ENCODE measurements at places on chromosomes 6 and 20.

DNA sequence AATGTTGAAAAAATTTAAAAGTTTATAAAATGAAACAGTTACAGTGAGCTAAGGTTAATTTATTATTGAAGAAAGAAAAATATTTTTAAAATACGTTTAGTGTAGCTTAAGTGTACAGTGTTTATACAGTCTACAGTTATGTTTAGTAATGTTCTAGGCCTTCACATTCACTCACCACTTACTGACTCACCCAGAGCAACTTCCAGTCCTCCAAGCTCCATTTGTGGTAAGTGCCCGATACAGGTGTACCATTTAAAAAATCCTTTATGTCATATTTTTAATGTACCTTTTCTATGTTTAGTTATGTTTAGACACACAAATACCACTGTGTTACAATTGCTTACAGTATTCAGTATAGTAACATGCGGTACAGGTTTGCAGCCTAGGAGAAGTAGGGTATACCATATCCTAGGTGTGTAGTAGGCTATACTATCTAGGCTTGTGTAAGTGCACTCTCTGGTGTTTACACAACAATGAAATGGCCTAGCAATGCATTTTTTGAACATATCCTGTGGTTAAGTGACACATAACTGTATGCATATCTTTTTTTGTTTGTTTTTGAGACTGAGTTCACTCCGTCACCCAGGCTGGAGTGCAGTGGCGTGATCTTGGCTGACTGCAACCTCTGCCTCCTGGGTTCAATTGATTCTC is 26.3 kb downstream of the FLRT3 start:
- no peak for DNase-seq

DNA sequence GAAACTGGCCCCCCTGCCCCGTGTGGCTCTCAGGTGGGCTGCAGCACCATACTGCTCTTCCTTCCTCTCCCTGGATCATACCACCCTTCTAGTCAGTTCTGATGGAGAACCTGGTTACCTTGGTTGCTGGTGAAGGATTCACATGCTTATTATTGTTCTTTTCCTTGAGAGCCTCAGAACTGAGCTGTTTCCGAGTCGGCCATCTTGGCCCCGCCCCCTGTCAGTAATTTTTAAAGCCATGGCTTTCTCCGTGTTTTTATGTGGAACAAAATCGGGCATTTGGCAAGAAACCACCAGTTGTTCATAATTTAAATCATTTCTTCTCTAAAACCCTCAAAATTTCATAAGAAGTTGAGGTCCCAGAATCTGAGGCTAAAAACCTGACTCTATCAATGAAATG is 493.8 kb downstream of the NKAIN2 start:
- peak; percentile 2 for DNase-seq

DNA sequence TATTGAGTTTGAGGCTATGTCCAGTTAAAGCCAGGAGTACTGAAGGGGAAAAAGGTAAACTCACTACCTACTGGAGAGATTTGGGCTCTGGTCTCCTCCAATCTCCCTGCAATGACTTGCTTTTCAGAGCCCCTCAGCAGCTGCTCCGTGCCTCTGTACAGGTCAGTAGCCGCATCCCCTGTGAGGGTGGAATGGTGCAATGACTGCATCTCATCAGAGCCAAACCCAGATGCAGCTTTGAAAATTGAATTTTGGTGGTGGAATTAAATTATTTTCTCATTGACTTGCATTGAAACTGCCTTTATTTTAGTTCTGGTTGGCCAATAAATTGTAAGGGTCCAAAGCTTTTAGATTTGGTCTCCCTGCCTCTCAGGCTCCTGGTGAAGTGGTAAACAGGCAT is 166.7 kb downstream of the DLL1 start:
- no peak for DNase-seq

GRCh38 chr6:22926790-22927354 is 357.5 kb downstream of the HDGFL1 start:
- no peak for DNase-seq

GRCh38 chr20:60424267-60424902 is 466.2 kb downstream of the CDH26 start:
- DNase-seq: no peak

DNA sequence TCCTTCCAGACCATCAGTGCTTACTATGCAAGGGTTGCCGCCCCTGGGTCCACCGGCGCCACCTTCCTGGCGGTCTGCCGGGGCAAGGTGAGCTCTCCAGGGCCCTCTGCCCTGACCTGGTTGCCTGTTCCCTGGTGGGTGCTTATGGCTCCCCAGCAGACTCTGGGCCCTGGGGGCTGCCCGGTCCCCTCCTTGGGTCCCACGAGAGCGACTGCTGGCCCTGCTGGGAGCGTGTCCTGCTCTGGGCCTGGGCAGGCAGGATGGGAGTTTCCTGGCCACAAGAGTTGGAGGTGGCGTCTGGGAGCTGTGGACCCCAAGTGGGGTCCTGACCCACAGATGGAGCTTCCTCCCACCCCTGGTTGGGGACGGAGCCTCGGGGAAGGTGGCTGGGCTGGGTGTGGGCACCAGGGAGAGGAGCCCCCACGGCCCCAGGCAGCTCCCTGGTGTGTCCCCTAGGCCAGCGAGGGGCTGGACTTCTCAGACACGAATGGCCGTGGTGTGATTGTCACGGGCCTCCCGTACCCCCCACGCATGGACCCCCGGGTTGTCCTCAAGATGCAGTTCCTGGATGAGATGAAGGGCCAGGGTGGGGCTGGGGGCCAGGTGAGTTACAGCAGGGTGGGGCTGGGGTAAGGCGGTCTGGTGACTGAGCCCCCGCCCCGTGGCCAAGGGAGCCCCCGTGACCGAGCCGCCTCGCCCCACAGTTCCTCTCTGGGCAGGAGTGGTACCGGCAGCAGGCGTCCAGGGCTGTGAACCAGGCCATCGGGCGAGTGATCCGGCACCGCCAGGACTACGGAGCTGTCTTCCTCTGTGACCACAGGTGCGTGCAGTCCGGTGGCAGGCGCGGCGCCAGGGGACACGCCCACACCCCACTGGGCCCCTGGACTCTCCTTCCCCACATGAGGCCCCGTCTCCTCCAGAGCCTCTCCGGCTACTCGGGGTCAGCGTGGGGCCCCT is 7.1 kb upstream of the TNFRSF6B start:
- DNase-seq: no peak

- no peak for DNase-seq
Observed at GRCh38 chr20:6576726-6577125, 190.8 kb upstream of the BMP2 start.

DNA sequence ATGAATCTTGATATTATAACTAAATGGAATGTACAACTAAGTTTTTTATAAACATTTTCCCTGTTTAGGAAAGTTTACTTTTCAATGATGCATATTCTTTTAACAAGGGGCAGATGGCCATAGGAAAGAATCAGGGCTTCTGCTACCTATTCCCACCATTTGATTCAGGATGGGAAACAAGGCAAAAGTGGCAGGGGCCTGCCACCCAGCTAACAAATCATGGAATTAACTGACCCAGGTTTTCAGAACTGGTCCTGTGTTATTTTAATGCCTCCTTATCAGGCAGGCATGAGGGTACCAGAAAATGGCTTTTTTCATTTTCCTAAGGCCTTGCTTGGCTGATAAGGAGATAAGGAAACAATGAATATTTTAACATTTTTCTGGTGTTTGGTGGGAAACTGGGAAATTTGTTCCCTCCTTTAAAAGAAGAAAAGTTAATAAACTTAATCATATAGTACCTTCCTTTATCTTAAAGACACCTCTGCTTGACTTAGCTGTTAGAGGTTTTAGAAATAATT is 6.7 kb downstream of the POU3F2 start:
- DNase-seq: no peak

DNA sequence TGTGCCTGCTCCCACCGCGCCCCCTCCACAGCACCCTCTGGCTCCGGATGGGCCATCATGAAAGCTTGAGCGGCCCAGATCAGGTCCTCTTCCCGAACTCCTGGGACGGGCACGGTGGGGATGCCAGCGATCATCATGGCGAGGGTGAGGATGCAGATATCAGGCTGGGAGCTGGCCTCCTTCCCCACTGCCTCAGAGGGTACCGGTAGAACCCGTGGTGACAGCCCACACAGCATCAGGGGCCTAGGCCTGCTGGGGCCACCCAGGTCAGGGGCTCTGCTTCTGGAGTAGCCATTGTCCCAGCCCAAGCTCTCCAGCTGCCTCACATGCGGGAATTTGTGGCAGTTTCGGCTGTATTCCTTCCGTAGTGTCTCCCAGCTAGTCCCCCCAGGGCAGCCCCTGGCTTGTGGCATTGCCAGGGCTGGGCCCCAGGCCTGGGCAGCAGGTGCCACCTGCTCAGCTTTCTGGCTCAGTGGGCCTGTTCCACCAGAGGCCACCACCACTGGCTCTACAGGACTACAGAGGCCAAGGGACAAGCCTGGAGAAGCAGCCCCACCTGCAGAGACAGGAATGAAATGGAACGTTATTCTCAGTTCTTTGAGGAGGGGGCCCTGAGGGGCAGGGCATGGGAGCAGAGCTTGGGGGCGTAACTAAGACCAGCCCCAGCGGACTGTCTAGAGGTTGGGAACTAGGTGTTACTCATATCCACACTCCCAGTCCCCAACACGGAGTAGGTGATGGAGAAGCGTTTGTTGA is 654 bp downstream of the SPATA25 start:
- no peak for DNase-seq

- no peak for DNase-seq
Observed at GRCh38 chr6:68978411-68978810, 343.3 kb downstream of the ADGRB3 start.

GRCh38 chr20:33773412-33774089 is 37.6 kb upstream of the CHMP4B start:
- DNase-seq: no peak

GRCh38 chr20:41116282-41116956 is 20.9 kb upstream of the PLCG1 start:
- no peak for DNase-seq

DNA sequence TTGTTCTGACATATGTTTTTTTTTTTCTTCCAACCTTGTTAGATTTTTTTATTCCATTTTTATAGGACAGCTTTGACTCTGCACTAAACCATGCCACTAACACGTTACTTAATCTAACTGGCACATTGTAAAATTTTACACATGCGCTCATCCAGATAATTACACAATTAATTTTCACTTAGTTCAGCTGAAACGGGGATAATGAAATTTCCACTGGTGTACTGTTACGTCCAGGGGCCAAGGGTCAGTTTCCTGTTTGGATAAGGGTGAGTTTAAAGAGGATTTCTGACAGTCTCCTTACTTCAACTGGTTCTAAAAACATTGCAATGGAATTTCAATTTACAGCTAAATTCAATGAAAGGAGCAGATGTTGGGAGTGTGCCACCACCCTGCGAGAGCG is 221.8 kb upstream of the CEP162 start:
- DNase-seq: no peak

GRCh38 chr20:5662769-5663168 is 87.4 kb upstream of the SHLD1 start:
- DNase-seq: no peak

- no peak for DNase-seq
Observed at GRCh38 chr20:63332488-63333240, 28.5 kb downstream of the CHRNA4 start.

GRCh38 chr20:62428002-62428372 is 648 bp upstream of the RBBP8NL start:
- DNase-seq: no peak

DNA sequence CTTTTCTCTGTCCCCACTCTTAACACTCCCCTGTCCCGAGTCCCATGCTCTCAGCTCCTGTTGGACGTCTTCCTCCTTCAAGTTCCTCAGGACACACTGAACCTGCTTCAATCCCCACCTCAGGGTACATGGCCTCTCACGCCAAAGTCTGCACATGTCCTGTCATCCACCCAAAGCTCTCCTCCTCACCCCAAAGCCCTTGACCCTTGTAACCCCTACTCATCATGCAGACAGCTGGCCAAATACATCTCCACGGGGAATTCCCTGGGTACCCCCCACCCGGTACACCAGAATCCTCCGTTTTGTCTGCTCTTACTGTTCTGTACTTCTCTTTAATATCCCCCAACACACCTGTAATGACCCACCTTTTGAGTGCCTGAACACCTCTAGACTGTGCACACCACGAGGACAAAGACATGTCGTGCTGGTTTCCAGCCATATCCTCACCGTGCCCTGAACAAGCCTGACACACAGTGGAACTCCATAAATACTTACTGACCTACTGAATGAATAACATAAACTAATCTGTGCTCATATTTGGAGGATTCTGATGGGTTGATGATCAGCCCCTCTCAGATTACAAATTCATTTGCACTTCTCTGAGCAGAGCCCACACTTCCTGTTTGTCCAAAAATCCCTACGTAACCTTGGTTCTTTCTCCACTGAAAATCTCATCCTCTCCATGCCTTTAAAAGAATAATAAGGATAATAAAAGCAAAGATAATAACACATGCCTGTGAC is 66.8 kb upstream of the EYA2 start:
- DNase-seq: no peak

DNA sequence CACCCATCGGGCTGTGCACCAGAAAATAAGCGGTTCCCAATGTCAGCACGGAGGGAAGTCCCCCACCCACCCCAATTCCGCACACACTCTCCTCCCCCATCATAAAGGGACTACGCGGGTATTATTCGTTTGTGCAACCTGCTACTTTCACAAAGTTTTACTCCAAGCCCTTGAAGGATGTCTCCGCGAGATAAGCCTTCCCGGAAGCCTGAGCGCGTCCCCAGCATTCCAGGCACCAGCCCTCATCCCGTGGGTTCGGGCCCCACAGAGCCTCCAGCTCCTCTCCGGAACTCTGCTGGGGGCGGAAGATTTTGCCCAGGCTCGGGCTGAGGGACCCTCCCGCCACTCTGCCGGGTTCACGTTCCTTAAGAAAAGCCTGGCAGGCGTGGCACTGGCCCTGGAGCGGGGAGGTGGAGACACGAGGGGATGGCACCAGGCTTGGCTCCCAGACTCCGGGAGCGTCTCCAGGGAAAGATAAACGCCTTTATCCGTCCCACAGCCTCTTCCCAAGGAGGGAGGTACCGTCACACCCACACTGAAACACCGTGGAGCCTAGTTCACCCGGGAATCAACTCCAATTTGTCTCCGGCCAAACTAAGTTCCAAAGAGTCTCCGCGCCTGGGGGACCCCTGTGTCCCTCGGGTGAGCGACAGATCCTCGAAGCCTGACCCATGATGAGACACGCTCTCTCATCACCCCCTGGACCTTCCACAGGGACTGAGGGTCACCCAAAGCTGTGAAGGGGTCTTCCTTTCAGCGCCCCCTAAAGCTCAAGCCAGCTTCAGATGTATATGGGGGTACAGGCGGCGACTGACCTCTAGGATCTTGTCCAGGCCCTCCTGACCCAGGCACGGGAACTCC is 934 bp downstream of the KCNK5 start:
- no peak for DNase-seq

DNA sequence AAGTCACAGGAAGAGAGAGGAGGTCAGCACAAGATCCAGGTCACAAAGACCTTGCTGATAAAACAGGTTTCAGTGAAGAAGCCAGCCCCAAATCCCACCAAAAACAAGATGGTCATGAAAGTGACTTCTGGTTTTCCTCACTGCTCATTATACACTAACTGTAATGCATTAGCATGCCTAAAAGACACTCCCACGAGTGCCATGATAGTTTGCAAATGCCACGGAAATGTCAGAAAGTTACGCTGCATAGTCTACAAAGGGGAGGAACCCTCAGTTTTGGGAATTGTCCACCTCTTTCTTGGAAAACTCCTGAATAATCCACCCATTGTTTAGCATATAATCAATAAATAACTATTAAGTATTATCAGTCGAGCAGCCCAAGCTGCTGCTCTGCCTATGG is 427.2 kb downstream of the RFPL4B start:
- no peak for DNase-seq

All from Calu3 (cell line).